ENCODE measurements at places on chromosomes 1 and 21.

GRCh38 chr1:150161747-150162581, 12.2 kb downstream of the PLEKHO1 start:
- no peak for DNase-seq

GRCh38 chr1:63674238-63674864, 81.1 kb downstream of the PGM1 start:
- DNase-seq: no peak

- DNase-seq: no peak
Measured at GRCh38 chr1:6888268-6888667, 103.0 kb downstream of the CAMTA1 start.

- DNase-seq: no peak
Measured at GRCh38 chr21:19353256-19353655, 949.7 kb upstream of the TMPRSS15 start.

DNA sequence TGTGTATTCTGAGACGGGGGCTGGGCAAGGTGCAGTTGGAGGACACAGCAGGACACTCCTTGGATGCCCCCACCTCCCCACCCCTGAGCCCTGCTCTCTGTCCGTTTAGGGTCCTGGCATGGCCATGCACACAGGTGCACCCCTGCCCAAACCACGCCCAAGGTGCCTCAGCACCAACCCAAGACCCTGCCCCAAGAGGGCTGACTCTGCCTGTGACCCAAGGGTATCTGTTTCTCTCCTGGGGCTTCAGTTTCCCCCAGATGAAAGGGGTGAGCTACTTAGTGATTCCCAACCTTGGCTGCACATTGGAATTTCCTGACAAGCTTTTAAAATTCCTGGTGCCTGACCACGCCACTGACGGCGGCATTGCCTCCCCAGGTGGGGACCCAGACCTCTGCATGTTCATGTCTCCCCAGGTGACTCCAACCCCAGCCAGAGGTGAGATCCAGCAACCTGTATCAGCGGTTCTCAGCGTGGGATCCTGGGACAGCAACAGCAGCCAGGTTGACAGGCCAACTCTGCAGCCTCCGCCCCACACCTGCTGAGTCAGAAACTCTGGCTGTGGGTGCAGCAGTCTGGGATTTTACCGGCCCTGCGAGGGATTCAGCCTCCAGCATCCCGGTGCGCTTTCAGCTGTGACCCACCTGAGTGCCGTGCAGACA, 483.4 kb downstream of the NPHP4 start:
- no peak for DNase-seq

DNA sequence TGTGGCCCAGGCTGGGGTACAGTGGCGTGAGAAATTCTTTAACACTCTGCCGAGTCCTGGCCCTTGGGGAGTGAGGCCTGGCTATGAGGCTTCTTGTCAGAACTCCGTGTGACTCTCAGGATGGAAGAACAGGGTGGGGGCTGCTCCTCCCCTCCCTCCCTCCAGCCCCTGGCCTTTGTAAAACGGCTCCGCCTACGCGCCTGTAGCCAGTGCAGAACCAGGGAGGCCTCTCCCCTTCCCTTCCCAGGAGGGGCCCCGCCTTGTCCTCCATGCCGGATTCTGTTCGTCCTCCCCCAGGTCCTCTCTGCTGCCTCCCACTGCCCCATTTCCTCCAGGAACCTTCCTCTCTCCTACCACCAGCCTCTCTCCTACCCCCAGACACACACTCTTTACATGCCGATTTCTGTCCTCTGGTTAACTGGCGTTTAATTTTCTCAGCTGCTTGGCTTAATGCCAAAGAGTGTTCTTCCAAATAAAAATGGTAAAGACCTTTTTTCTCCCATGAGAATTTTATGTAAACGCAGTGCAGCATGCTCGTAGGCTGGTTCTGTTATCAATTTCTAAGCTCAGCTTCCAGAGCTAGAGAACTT, 21.0 kb downstream of the PDE9A start:
- peak; percentile 23 for DNase-seq

- peak; percentile 13 for DNase-seq
Measured at GRCh38 chr1:219385787-219386427, 212.2 kb downstream of the LYPLAL1 start.

DNA sequence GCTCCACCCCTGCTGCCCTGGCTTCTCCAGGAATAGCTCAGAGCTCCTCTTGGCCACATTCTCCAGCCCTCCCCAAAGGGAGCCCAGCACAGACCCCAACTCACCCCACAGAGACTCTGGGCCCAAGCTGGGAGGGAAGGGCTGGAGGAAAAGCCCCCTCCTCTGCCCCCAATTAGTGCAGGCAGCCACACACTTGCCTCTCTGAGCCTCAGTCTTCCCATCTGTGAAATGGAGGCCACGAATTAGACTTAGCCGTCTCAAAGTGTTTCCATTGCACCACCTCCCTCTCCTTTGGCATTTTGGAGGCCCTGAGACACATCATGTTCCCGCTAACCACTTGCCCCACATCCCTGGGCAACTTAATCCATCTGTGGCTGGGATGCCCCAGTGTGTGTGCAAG, 108.0 kb downstream of the PAX7 start:
- DNase-seq: no peak

DNA sequence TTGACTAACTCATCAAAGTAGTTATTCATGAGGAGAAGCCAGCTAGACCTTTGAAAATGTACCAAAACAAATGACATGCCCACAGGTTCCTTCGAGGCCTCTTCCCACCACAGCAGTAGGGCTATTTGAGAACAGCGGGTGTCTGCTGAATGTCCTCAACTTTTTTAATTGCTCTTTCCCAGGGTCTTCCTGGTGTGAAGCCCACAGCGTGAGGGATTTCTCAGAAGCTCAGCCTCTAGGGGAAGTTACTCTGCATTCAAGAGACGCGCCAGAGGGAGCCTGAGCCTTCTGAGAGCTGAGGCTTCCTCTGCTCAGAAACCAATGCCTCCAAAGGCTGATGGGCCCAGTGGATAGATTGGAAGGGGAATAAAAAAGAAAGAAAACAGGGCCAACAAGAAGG, 153.6 kb downstream of the OLFM3 start:
- DNase-seq: no peak

DNA sequence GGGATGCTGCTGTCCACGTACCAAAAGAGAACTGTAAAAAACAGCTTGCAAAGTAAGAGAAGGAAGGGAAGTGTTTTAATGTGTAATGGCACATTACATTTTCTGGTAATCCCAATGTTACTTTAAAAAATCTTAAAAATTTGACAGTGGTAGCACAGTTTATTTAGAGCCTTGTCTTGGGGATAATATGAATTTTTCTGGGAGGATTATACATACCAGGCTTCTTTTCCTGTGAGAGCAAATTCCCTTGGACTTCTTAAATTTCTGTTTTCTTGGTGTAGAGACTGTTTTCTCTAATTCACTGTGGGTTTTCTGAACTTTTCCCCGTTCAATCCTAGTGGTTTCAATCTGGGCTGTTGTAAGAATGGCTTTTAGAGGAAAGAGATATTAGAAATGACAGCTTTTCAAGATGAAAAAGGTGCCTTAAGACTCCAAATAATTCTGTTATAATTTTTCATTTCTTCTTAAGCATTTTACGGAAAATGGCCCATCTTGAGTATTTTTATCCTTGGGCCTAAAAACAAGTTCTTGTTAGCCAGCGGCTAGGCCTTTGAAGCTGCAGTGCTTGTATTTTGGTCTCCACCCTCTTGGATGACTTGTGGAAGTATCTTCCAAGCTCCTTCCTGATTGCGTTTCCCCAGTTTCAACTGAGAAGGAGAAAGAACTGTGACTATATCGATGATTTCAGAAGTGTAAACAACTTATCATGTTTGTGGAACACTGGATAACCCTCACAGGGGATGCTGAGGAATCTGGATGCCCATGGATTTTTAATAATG, 70.0 kb downstream of the LEPR start:
- DNase-seq: no peak

DNA sequence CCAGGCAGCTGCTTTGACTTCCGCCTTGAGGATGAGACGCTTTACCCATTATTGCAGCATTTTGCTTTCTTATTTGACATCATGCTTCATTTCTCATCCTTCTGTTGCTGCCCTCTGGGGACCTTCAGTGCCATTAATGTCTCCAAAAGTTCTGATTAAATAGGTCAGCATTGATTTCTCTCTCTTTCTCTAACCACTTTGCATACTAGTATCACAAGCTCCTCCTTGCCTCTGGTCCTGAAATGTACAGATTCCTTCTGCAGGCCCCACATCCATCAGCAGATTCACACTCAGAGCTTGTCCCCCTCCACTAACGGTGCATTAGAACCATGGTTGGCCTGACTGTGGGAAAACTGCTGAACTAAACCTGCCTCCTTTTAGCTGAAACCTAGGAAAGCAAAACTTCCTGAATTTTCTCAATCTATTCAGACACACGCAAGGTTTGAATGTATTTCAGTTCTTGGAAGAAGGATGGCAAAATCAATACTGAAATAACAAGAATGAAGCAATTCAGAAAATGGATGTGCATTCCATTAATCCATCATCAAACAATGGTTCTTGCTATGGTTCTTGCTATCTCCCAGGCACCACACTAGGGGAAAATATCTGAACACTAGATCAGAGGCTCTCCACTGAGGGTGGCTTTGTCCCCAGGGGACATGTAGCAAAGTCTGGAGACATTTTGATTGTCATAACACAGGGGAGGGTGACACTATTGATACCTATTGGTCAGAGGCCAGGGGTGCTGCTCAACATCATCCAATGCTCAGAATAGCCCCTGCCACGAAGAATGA, 154.5 kb downstream of the PCP4 start:
- DNase-seq: no peak

DNA sequence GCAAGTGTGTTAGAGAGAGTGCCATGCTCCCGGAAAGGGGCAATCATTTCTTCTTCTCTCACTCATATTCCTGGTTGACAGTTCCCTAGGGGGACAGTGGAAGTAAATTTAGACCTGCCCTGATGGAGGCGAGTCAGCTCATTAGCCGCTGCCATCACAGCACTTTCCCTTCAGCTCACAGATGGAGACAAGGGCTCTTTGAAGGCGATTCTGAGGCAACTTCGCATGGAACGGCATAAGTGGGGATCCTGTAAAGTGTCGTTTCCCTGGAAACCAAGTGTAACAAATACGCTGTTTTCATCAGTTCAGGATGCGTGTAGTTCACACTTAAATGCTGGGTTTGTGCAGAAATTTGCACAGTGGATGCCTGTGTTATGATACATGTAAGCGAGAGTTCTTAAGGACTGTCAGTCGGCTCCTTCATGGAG, 114.5 kb upstream of the TMPRSS15 start:
- DNase-seq: no peak

DNA sequence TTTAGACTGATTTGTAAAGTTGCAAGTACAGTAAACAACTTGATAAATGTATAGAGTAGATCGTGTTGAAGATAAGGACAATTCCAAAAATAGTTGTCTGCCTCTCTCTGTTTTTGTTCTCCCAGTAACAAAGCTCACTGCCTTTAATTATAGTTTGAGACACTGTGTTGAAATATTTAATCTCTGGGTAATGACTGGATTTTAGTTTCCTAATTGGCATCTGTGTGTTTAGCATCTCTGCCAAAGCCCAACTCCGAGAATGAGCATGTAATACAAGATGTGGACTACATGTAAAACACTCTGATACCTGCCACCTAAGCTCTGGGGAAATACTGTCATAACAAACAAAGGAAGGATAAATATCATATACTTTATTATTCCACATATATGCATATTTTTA, 27.7 kb upstream of the SDE2 start:
- DNase-seq: no peak

DNA sequence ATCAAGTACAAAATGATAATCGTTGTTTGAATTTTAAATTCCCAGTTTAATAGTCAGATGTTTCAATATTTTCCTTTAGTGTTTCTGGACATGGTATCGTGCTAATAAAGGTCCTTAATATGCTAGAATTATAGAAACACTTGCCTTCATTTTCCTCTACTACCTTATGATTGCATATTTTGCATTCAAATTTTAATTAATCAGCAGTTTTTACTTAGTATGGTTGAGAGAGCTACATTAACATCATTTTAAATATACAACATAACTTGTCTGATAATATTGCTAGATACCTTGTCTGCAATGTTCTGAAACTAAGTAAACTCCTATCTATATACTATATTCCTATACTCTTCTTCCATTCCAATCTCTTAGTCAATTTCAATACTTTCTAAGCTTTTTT, 66.3 kb downstream of the USH2A start:
- no peak for DNase-seq

- no peak for DNase-seq
Measured at GRCh38 chr21:35120631-35121180, 71.6 kb upstream of the RUNX1 start.

DNA sequence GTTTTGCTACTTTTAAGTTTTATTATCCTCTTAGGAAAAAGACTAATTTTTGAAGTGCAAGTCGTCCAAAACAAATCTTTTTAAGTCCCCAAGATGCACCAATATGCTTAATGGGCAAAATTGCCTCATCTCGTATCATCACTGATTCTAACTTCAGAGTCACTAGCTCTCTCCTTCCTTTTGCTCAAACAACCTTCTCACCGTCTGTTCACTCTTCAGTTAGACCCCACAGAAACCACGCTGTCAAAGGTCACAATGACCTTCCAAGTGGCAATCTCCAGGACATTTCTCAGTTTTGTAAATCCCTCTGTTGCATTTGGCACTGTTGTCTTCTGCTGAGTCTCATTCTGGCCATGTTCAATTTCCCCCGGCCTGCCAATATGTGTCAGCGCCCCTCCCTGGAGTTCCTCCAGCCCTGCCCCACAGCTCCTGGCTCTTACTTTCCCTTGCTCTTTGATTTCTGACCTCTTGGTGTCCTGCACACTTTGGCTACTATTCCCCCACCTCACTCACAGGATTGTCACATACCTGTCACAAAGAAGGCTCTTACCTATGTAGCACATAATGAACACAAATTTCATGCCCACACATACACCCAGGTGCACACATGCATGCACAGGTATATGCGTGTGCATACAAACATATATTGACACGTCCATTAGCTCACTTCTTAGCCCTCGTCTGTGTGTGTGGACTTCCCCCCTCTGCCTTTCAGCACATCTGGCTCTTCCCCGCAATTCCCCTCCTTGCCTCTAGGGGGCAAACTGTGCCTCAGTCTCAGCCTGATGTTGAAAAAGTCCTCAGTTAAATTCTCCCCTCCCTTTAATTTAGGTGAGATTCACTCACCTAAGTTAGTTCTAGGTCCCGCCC, 354.0 kb upstream of the DUSP10 start:
- peak; percentile 10 for DNase-seq

GRCh38 chr1:218341325-218341724, 3.8 kb upstream of the TGFB2 start:
- no peak for DNase-seq

DNA sequence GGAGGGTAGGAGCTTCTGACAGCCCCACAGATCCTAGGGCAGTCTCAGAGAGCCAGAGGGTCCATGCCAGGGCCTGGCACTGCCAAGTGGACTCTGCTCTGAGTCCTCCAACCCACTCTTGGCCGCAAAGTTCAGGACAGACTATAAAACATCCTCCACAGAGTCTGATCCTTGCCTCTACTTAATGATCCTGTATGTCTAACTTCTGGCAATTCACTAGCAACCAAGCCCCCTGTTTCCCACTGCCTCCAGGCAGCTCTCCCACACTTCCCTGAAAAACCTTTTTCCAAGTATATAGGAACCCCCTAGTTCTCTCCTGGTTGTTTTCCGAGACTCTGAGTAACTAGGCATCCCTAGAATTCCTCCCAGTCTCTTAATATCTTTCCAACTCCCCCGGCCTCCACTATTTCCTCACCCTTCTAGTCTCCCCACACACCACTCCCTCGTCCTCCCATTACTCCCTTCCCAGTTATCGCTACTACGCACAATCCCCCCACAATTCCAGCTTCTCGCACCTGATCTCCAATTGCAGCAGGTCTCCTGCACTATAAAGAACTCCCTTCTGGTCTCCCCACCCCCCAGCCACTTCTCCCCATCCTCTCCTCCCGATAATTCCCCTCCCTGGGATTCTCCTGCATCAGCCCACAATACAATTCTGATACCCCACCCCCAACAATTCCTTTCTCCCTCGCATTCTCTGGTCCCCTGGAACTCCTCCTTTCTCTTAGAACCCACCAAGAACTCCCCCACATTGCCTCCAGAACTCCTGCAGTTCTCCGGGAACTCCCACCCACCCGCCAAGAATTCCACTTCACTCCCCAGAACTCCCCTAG, 574 bp downstream of the IGSF9 start:
- DNase-seq: peak; percentile 27
